ENCODE measurements at places on chromosomes 3 and 15.
A peak's percentile ranks its signal among the peaks of the same experiment; 100 is the strongest.

DNA sequence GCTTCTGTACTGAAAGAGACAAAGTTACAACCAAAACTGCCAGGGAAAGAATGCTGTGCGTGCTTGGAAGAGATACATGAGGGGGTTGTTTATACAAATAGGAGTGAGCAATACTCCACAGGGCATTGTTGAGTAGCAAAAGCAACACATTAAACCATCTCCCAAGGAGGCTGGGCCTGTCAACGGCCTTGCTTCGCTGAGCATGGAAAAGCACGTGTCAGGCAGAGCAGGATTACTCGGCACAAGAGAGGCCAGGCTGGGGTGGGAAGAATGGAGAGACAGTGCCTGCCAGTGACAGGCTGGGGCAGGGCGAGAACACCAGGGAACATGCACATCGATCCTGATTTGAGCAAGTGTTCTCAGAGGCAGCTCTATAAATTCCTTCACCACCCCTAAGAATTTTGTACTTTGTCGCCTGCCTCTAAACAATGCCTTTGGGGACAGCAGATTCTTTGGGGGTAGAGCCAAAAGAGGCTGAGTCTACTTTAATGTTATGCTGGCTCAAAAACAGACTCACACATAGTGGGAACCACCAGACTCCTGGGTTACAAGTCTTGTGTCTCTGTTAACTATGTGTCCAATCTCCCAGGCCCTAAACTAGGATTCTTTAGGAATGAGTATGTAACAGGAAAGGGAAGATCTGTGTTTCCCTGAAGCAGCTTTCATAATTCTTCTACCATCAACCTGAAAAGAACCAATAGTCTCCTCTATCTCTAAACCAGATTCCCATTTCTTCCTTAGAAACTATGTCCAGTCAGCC lies 67.2 kb downstream of the LIPC start:
- DNase-seq, result no peak

- DNase-seq, result no peak
Observed at GRCh38 chr15:76664895-76665294, 240.2 kb downstream of the SCAPER start.

DNA sequence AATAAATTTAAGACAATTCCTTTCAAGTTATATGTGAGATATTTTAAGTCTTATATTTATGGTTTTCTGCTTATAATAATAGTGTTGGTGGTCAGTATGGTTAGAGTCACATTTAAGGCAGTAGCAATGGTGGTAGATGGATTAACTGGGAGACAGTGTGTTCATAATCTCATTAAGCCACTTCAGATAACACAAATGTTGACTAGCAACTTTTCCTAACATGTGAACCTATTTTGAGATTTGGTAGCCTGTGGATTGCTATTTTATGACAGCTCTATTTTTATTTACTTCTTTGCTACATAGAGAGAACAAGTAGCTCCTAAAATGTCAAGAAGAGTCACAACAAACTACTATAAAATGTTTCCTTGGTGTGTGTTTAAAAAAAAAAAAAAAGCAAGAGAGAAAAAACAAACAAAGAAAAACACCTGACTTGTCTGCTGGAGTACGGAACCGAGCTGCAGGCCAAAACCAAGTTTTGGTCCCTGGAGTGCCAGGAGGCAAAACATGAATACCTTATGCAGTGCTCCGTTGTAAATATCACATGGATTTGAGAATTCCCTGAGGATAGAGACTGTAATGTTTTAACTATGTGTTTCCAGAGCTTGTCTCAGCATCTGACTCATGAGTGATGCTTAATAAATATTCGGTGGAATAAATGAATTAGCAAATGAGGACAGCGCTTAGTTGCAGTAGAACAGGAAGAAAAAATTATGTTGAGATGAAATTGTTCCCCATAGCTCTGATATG lies 457.1 kb upstream of the ROBO2 start:
- DNase-seq, result no peak

DNA sequence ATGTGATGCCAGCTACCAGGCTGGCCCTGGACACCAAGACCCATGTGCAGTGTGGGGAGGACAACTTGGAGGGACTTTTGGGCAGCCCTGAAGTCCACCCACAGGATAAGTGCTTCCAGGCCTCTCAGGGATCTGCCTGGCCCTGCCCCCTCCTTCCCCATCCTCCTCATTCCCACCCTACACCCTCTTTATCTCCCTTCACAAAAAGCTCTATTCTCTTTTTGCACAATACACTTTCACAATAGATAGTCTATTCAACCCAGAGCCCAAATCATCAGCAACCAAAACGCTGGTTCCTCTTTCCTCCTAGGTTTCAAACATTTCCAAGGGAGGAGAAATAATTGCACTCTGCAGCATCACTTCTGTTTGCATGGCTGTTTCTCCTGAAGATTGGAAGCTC lies 7.8 kb upstream of the ZNF710 start:
- DNase-seq, result no peak

GRCh38 chr15:74897300-74897701 lies 7.5 kb downstream of the MPI start:
- no peak for DNase-seq

GRCh38 chr15:64430000-64430735 lies 30.2 kb upstream of the ZNF609 start:
- no peak for DNase-seq

DNA sequence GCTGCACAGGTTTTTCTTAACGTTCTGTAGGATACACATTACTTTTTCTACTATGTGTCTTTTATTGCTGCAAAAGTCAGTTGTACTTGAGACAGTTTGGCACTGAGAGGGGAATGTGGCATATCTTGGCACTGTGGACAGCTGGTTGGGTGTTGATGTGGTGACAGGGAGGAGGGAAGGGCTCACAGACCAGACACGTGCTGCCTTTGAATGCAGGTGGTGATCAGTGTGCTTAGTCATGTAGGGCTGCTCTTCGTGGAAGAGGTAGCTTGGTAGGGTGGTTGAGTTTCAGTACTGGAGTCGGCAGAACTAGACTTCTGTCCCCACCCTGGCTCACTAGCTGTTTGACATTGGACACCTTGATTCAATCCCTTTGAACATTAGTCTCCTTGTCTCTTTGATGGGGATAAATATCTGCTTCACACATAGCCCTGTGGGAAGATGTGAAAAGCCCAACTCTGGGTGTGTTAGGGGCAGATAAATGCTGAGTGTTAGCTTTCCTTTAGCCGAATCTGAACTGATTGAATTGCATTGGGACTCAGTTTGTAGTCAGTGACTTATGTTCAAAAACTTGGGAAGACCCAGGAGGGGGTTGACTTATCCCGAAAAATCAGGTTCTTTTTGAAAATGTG lies 108.4 kb downstream of the PTPRG start:
- no peak for DNase-seq

GRCh38 chr3:168047190-168047795 lies 48.4 kb downstream of the GOLIM4 start:
- no peak for DNase-seq

DNA sequence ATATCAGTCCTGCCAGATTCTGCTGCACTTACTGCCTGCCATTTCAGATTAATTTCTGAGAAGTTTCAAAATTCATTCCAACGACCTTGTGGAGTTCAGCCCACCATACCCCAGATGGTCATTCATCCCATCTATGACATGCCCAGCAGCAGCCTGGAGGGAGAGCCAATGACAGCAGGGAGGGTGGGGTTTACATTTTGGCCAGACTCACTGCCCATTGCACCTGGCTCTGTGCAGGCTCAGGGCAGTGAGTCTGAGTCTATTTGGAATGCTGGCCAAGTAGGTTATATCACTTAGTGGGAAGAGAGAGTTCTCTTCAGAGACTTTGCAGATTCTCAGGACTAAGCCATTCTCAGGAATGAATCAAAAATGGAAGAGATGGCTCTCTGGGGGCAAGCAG lies 21.5 kb downstream of the SRPRB start:
- no peak for DNase-seq

DNA sequence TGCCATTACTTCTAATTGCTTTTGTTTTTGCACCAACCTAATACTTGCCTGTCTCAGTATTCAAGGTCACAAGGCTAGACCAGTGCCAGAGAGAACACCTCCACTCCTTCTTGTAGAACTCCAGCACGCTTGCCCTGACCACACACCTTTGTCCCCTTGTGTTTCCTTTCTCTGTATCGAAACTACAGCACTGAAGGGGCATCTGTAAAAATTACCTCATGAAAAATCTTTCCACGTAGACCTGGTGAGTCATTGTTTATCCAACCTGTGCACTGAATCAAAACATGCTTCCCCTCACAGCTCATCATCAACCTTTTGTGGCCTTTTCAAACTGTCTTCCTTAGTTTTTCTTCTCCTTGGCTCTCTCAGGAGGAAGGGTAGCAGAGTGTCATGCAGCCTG lies 259.5 kb downstream of the THRB start:
- DNase-seq, result no peak

- no peak for DNase-seq
Observed at GRCh38 chr15:94453227-94453988, 222.0 kb downstream of the MCTP2 start.

- no peak for DNase-seq
Observed at GRCh38 chr3:71651625-71652024, 68.1 kb upstream of the FOXP1 start.

GRCh38 chr3:177754508-177754921 lies 557.2 kb upstream of the TBL1XR1 start:
- DNase-seq, result no peak

DNA sequence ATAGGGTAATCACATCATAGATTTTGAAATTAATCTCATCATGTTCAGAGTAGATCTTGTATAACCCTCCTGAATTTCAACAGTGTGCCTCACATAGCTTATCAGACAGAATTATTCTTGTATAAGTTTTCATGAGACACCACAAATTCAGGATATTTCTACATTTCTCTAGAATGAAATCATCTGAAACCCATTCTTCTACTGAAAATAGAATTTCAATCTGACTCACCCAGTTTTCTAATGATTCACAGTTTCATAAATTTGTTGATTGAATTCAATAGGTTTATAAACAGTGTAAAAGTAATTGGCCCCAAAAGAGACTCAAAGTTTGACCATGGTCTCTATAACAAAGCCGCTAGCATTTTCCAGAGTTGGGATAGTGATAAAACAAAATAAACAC lies 1082.6 kb upstream of the EPHA6 start:
- no peak for DNase-seq

- peak; percentile 94 for DNase-seq
Observed at GRCh38 chr15:88246666-88247446, 9.7 kb downstream of the NTRK3 start.

DNA sequence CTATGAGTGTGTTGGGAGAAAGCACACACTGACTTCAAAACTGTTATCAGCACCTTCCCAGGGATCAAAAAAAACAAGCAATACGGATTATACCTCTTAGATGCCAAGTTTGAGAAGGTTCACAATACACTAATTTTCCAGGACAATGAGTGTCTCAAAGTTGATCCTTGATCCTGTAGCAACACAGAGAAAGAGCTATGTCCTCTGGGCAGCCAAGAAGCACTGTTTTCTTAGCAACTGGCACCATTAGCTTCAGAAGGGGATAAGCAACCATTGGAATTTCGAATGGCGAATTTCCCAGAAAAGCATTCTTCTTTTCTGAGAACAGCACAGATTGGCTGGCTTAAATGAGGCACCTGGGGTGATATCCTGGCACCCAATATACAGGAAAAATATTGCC lies 270.3 kb upstream of the RORA start:
- DNase-seq, result no peak

- DNase-seq, result no peak
Observed at GRCh38 chr15:72271895-72272212, 500 bp downstream of the PARP6 start.

- no peak for DNase-seq
Observed at GRCh38 chr15:90679959-90680358, 37.2 kb upstream of the BLM start.

DNA sequence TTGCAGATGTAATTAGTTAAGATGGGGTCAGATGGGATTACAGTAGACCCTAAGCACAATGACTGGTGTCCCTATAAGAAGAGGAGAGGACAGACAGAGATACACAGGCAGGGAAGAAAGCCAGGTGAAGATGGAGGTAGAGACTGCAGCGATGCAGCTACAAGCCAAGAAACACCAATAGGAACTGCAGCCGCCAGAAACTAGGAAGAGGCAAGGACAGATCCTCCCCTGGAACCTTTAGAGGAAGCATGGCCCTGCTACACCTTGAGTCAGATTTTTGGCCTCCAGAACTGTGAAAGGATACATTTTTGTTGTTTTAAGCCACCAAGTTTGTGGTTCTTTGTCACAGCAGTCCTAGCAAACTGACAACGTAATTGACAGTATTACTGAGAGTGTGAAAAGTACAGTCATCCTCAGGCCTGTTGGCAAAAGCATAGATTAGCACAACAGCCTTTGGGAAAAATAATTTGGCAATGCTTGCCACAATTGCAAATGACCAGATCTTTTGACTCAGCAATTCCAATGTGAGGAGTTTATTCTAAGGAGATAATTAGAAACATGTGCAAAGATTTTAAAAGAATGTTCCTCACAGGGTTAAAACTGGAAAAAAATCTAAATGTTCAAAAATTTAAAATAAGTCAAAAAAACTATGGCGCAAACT lies 82.6 kb upstream of the TJP1 start:
- DNase-seq, result no peak

- no peak for DNase-seq
Observed at GRCh38 chr3:188496390-188496789, 342.4 kb downstream of the LPP start.

DNA sequence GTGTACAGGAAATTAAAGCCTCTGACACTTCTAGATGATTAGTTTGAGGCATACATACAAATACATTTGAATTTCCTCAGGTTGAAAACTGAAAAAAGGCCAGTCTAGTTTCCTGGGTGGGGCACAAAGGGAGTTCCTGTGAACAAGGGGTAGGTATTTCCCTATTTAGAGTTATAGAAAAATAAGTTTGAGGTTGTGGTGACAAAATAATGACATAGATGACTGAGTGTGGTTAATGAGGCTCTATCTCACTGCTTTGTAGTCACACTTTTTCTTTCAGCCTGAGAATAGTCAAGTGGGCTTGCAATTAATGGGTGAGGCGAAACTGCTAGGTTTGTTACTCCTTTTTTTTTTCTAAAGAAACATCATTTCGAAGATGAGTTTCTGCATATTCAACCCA lies 4.3 kb downstream of the SLCO3A1 start:
- no peak for DNase-seq

DNA sequence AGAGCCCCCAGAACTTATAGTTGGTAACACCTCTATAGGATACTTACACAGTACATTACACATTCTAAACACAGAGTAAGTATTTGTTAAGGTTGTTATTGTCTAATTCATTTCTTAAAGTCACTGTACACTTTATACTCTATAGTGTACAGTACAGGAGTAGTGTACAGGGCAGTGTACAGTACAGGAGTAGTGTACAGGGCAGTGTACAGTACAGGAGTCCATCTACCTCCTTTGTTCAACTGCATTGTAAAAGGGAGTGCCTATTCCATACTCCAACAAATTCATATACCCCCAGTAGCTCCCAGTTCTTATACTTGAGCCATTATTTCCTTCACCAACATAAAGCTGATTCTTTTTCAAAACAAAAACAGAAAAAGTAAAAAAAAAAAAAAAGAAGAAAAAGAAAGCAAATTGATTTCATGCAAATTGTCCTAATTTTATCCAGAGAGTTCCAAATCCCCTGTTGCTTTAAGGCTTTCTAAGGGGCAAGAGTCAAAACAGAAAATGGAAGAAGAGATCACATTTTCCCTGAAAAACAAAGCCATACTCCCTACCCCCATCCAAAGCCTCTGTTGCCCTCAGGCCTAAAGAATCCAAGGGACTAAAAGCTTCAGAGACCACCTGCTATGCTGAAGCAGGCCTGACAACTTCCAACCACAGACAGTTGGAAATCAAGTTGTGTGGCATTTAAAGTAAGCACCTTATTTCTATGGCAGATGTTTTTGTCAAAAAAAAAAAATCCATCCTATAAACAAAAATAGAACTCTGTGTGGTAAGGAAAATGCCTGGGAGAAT lies 125.6 kb downstream of the PLCH1 start:
- DNase-seq, result no peak

Measured in aorta (tissue), 5 donors.